Fibroblast of the aortic adventitia (primary cell): ENCODE measurements at places on chromosomes 5 and 9. TPM values are rescaled to one million over a fixed set of nuclear protein-coding genes. Genes with fewer than 3 reads are reported as not detected.

Gene CFAP77
- total RNA-seq: not detected in 2 replicates

DNA sequence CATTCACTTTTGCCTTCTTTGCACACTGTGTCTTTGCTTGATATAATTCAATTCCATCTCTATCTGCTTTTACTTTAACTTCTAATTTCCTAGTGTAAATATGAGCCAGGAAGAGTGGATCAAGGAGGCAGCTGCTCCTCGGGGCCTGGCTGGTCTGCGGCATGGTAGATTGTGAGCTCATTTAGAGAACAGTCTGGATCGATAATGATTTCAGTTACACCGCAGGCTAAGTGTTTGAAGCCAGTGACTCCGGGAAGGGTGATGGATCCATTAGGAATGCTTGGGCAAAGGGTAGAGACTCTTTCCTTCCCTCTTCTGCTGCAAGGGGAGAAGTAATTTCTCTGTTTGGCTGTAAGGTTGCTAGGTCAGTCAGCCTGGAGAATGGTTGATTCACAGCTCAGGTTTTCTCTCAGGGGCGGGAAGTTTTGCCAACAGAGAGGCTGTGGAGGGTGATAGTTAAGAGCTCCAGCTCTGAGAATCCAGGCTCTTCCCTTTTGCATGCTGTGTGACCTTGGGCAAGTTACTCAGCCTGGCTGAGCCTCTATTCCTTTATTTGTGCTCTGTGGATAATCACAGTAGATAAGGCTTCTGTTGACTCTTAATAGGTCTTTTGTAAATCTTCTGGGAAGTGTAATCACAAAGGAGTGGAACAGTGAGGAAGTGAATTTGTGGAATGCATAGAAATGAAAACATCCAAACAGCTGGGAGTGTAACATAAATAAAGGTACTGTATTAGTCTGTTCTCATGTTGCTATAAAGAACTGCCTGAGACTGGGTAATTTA is 99.1 kb downstream of the PTTG1 start:
- DNase-seq: no peak

- DNase-seq: no peak
These were observed 808.2 kb downstream of the BRINP1 start for GRCh38 chr9:118561051-118561450.

GRCh38 chr5:69360442-69360841 is 8.9 kb downstream of the AK6 start:
- no peak for DNase-seq

- DNase-seq: no peak
These were observed 108.3 kb upstream of the PCA3 start for GRCh38 chr9:76655971-76656370.

DNA sequence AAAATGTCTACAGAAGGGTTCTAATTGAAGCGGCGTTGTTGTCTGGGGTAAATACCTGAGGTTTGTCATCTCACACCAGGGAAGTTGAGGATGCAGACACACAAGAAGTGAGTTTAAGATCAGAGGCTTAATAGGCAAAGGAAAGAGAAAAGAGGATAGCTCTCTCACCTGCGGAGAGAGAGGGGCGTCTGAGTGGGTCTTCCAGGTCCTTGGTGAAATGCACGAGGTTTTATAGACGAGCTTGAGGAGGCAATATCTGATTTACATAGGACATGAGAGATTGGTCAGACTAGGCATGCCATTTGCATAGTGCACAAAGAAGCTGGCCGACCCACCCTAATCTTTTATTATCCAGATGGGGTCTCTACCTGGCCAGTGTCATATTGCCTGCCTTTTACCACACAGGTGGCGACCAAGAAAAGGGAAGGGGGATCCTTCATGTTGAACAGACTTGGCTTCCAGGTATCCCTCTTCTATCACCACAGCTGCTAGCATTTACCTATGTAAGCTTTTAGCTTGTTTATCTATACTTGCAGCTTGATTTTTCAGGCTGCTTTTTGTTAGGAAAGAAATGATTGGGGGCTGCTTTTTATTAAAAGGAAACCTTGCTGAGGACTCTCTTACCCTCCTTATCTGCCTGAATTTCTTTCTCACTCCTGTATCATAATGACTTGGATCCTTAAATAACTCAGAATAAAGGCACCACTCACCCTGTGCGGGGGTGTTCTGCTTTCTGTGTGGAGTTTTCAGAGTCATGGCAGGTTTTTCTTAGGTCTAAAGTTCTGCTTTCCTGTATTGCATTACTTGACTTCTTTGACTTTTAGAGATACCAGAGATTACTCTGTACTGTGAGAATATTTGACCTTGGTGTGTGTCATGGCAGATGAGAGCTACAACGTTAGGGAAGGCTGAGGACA is 9.4 kb upstream of the GLT6D1 start:
- no peak for DNase-seq

DNA sequence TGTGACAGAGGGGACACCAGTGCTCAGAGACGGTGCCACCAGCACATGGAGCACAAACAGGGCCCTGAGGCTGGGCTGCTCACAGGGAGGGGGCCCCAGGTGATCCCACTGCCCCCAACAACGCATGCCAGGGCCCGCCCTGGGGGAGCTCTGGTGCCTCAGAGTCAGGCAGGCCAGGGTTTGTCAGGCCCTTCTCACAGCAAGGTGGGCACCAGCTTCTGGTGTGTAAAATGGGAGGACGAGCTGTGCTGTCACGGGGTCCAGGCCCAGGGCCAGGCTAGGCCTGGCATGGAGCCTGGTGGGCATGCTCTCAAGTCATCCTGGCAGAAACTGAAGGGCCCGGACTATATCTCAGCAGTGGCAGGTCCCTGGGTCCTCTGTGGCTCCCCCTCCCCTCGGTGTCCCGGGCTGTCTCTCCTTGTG is 34.5 kb downstream of the PRRT1B start:
- DNase-seq: no peak

GRCh38 chr5:14177634-14178033 is 34.5 kb downstream of the TRIO start:
- no peak for DNase-seq

DNA sequence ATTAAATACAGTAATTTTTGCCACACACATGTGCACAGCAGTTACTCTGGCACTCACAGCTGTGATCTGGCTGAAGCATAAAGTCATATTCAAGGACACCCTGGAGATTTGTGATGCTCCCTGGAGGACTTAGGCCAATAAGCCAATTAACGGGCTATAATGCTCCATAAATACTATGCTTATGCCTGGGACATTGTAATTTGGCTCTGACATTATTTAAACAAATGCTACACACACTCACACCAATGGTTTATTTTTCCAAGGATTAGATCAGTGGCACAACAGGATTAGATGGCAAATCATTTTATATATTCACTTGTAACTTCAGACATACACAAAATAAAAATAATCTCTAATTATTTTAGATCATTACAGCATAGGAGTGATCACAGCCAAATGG is 111.2 kb downstream of the LMNB1 start:
- DNase-seq: no peak

DNA sequence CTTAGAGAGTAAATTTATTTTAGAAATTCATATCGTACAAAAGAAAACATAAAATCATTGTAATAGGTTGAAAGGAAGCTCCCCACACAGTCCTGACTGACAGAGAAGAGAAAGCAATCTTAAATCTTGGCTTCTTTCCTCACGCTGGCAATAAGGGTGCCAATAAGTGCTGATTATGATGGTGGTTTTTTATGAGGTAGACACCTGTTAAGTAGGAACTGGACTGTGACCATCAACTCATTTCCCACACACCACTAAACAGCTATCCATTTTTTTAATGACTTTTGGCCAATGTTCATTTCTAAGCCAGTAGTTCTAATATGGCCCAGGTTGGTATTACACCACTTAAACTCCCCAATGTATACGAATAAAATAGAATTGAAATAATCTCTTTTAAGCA is 893.5 kb upstream of the NUDT12 start:
- DNase-seq: no peak
